AG20443 (cell line): ENCODE measurements at places on chromosomes 1 and 21.

- no peak for DNase-seq
These were observed 4.9 kb downstream of the SMYD2 start for GRCh38 chr1:214285610-214286440.

DNA sequence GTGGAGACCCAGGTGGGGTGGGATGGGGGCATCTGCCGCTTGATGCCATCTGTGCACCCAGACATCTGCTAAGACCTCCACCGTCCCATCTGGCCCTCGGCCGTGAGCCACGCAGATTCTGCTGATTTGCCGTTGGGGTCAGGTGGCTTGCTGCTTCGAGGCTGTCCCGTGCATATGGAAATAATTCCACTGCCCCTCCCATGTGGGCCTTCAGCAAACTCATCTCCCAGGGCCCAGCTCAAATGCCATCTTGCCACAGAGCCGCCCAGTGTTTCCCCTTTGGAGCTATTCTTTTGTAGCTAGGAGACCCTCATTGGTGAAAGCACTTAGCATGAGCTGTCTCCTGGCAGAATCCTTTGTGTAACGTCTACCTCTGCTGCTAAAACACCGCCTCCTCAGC, 99.8 kb downstream of the KAZN start:
- DNase-seq: no peak

GRCh38 chr1:192395211-192395610, 78.4 kb downstream of the RGS21 start:
- DNase-seq: no peak

GRCh38 chr1:64343823-64344190, 126.1 kb upstream of the CACHD1 start:
- DNase-seq: no peak

DNA sequence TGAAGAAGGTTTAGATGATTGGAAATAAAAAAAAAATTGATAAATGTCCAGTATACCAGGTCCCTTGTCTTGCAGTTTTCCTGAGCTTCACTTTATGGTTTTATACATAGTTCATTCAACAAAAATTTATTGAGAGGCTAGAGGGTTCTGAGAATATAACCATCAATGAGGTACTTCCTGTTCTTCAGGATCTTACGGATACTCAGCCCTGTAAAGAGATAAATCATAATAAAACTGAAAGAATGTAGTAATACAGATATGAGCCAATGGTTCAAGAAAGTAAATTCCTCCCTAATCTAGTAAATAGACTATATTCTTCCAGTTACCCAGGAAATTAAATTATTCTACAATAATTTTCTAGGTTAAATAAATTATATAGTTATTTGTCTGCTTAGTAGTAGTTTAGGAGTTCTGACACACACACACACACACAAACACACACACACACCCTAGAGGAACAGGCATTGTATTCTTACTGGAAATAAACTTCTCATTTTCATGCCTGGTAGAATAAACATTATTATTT, 70.4 kb upstream of the HMCN1 start:
- DNase-seq: no peak

DNA sequence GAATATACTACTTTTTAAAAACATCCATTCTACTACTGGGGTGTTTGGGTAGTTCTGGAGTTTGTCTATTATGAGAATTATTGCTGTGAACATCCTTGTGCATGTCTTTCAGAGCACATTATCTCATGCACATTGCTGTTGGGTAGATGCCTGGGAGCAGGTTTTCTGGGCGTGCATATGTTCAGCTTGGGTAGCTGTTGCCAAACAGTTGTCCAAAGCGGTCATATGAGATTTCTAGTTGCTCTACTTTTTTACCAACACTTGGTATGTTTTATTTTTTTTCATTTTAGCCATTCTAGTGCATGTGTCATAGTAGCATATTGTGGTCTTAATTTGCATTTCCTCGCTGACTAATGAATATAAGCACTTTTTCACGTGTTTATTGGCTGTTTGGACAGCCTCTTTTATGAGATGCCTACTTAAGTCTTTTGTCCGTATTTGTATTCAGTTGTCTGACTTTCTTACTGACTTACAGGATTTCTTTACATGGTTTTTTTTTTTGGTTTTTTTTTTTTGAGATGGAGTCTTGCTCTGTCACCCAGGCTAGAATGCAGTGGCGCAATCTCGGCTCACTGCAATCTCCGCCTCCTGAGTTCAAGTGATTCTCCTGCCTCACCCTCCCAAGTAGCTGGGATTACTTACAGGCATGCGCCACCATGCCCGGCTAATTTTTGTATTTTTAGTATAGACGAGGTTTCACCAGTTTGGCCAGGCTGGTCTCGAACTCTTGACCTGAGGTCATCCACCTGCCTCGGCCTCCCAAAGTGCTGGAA, 18.1 kb downstream of the ZDHHC18 start:
- no peak for DNase-seq
